ENCODE measurements at places on chromosomes 4 and X. TPM values are rescaled to one million over a fixed set of nuclear protein-coding genes. Genes with fewer than 3 reads are reported as not detected.

The TLR6 gene
- total RNA-seq, result 2.5 TPM

The TLR1 gene
- total RNA-seq, result 17.4 TPM

The TKTL2 gene
- not detected for total RNA-seq

The LNX1 gene
- total RNA-seq, result 1.6 TPM

The TFE3 gene
- 9.1 TPM for total RNA-seq

The DCAF12L2 gene
- total RNA-seq, result 0.42 TPM
